ENCODE measurements at places on chromosomes 2 and 18.

GRCh38 chr18:69948919-69949537, 1.4 kb upstream of the CD226 start:
- no peak for DNase-seq

DNA sequence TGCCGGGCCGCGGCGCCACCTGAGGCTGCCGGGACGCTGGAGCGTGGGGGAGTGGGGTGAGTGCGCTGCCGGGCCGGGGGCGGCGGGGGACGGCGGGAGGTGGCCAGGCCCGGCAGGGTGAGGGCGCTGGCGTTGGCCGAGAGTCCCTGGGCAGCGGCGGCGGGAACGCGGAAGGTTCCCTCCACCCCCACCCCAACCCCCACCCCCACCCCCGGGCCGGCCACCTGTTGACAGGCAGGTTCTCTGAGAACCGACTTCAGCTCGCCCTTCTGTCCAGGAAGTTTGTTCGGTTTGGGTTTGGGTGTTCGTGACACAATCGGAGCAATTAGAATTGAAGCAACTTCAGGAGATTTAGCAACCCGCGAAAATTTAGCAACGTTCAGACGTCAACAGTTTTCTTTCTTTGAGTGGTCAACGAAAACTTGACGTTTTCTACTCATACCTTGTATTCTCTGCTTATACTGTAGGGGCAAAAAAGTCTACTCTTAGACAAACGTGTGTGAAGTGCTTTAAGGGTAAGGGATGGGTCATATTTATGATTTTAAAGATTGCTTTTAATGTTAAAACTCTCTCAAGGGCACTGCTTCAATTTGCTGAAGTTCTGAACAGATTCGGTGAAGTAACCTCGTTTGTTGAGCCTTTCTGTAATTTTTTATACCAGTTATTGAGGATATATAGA, 9.3 kb downstream of the OTX1 start:
- DNase-seq = no peak

DNA sequence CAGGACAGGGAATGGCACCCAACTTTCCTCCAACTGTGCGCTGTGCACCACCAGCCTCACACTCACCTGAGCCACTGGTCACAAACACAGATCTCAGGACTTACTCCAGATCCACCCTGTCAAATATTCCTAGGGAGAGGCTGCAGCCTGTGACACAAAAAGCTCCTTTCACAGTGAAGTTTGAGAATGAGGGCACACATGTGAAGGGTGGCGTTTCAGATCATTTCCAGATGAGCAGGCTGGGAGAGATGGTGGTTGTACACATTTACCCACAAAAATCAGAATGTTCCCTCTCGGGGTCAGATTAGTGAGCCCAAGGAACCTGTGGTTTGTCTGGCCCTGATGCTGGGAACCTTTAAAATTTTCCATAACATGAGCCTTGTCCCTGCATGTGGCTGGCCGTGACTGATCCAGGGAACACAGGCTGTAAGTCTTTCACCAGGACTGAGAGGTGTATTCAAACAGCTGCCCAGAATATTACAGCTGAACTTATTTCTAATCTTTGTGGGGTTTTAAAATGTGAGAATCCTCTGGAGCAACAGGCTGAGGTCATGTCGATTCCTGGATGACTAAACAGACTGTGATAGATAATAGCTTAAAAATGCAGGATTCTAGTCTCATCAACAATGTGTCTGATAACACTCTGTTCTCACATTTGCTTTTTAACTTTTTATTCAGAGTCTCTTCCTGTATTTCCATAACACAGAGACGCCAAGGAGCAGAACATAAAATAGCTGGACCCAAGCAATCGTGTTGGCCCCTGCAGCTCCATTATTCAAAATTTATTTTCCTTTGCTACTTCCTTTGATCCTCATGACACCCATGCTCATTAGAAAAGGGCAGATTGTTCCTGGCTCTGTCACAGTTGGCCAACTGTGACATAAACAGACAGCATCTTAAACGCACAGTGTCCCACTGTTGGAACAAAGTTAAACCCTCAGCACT, 35.5 kb downstream of the IL1R2 start:
- DNase-seq = no peak

DNA sequence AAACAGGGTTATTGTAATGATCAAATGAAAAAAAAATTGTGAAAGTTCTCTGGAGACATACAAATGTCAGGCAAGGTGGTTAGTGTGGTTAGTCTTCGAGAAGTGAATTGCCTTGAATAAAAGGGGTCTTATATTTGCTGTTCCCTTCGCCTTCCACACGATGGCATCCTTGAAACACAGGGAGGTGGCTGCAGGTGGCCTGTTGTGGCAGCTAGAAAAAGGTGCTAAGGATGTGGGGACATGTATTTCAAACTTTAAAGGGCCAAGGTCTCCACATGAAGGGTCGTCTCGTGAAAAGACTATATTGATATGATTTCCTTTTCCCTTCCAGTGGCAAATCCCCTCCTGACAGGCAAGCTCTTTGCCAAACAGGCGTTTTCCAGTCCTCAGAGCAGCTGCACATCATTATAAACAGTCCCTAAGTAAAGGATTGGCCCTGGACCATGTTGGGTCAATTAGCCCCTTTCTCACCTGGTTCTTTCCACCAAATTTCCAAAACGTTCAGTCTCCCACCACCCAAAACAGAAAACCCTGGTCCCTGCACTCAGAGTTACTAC, 68.5 kb downstream of the COPS8 start:
- no peak for DNase-seq

DNA sequence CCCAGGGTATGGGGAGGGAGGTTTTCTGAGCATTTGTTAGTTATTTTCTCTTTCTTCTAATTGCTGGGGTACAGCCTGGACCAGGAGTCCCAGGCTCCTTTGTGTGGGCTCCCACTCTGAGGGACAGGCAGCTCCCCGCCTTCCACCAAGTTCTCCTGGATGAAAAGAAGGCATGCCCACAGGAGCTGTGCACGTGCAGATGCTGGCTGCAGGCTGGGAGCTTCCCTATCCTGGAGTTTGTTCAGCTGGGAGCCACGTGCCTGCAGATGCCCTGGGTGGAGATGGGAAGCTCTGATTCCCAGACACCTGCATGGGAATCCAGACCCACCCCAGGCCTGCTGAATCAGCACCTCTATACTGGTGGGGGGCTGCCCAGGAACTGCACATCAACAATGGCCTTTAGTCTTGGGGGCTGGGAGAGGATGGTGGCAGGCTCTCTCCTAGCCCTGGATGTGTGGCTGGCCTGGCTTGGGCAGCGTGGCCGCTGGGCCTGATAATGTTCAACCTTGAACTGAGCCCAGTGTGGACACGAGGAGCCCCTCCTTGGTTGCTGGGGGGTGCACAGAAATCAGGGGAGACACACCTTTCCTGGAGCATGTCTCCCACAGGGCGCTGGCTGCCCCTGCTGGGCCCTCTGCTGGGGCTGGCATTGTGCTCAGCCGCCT, 233.6 kb upstream of the HS6ST1 start:
- no peak for DNase-seq

GRCh38 chr2:155733091-155733853, 599.2 kb downstream of the NR4A2 start:
- DNase-seq = no peak

- DNase-seq = no peak
These were observed 5.9 kb downstream of the ASXL3 start for GRCh38 chr18:33583901-33584300.

DNA sequence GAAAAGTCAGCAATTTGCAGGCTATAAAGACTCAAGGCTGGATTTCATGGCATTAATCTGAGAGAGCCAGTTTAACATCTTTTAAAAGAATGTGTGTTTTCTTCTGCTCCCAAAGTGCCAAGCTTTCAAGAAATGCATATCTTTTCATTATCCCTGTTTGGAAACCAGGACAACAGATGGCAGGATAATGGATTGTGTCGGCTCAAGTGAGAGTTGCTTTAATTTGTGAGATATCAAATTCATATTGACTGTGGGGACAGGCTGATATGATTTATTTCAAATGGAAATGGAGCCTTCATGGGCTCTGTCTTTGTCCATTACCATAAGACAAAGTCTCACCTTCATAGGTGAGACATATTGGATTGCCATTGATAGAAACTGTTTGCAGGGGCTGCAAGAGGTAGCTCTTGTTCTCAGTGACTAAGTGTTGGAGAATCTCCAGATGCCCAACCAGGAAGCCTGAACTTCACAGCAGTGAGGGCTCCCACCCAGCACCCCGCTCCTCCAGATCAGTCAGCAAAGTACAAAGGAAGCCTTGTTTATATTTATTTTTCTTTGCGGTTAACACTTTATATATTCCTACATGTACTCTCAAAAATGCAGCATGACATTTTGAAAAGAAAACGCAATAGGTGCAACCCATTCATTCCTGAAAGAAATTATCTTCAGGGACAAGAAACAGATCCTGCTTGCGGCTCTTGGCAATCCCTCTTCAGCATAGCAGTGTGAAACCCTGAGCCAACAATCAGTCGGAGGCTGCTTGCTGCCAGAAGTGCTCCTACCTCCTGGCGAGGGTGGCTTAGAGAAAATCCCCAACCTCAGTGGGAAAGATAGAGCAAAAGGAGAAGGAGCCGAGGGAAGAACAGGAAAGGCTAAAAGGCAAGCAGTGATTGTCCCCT, 65.8 kb upstream of the ATL2 start:
- DNase-seq = no peak

DNA sequence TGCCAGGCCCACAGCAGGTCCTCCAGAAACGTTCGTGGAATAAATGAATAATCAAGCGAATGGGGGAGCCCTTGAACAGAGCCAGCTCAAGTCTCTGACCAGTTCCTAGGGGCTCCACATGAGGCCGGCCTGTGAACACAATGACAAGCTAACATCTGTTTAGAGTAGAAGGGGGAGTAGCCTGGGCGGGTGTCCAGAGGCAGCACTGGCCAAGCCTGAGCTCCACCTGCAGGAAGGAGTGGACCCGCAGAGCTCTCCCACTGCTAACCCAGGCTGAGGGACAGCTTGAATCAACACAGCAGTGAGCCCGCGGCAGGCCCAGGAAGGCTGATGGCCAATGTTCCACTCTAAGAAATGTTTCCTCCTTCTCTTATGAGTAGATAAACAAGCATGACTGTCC, 234.8 kb upstream of the RAB6C start:
- DNase-seq = no peak

DNA sequence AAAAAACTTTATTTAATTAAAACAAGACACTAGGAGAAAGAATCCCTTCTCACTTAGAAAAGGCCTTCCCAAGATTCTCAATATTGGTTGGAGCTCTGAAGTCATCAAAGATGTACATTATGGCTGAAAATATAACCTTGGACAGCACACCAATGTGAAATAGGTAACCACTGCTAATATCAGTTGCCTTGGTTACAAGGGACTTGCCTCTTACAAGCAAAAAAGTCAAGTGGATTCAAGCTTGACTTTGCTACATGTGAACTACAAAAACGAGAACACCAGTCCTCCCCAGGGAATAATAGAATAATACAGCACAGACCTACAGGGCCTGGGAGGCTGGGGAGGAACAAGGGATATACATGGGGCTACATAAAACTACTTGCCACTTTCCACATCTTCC, 46.1 kb downstream of the NABP1 start:
- DNase-seq = no peak

DNA sequence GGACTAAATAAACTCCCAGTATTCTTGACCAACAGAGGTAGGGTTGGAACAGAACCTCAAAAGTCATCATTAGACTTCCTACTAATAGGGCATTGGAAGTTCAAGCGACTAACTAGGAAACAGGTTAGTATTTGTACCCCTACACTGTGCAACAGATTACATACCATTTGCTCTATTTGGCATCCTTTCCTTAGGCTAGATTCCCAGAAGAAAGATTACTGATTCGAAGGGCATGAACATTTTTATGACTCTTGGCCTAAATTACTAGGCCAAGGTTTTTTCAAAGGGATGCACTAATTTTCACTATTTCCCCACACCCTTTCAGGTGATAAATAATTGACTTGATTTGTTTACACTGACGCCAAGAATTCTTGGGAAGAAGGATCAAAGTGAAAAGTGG, 104.8 kb upstream of the CYP1B1 start:
- no peak for DNase-seq

DNA sequence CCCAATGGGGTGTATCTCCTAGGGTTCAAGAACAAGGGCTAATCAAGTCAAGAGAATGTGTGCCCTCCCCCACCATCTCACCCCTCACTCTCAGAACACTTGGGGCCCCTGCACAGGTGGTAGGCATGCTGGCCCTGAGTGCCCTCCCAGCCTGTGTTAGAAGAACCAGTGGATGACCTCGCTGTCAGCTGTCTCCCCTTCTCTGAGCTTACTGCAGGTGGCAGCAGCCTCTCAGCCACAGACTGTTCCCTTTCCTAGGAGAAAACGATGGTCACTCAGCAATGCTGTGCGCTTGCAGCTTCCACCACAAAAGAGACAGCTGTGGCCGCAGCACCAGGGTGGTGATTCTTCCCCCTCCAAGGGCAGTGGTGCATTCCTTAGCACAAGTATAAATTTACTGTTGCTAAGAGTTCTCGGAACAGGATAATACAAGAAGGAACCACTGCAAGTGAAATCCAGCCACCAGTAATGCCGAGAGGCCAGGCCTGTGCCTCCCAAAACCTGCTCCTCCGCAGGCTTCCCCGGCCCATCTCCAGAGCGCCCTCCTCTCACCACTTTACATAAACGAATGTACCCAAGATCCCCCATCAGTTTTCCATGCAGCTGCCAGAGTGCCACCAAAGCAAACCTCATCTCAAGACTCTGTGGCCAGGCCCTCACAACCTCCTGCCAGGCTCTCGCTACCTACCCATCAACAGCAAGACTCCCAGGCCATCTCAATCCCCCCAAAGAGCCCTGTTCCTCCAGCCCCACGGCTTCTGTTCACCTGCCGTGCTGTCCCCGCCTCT, 935 bp upstream of the RAMP1 start:
- DNase-seq = no peak

GRCh38 chr2:154758871-154759270, 60.4 kb downstream of the KCNJ3 start:
- no peak for DNase-seq

DNA sequence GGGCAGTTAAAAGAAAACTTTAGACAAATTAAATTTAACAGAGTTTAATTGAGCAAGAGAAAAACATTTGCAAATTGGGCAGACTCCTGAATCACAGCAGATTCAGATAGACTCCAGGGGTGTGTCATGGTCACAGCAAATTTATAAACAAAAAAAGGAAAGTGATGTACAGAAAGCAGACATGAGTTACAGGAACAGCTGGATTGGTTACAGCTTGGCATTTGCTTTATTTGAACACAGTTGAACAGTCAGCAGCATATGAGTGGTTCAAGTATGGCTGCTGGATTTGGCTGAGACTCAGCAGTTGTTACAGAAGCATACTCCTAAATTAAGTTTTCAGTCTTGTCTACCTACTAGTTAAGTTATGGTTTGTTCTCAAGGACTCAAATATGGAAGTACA, 82.3 kb upstream of the NYAP2 start:
- no peak for DNase-seq

GRCh38 chr2:217978536-217979150, 24.2 kb downstream of the TNS1 start:
- no peak for DNase-seq

- no peak for DNase-seq
These were observed 58.4 kb downstream of the KCTD18 start for GRCh38 chr2:200451511-200451910.
